ENCODE measurements at places on chromosomes 1 and 21. TPM values are rescaled to one million over a fixed set of nuclear protein-coding genes. Genes with fewer than 3 reads are reported as not detected.
A peak's percentile ranks its signal among the peaks of the same experiment; 100 is the strongest.

ALDH9A1 gene
- 54.6 TPM for total RNA-seq

ATP6V1G3 gene
- total RNA-seq = not detected

DNA sequence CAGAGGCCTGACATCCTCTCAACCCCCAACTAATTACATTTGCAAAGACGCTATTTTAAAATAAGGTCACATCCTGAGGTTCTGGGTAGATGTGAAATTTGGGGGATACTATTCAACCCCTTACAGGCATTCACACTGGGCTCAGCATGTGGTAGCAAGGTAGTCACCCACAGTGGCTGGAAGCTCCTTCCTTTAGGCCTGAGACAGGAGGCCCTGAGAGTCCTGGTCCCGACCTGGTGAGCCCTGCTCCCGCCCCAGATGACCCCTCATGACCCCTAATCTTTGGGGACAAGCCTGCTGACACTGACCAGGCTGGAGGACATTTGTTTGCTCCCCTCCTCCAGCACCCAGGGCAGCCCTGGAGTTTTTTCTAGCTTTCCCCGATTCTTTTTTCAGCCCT lies 225.9 kb downstream of the DYRK1A start:
- DNase-seq = no peak

GRCh38 chr1:15523104-15524020 lies 653 bp downstream of the CASP9 start:
- H3K27me3 ChIP-seq = no peaks in the 10 kb centered on the region
- peak overlapping the region; percentile 98 for H3K27ac ChIP-seq
- H3K36me3 ChIP-seq = peaks cover 51% of the 10 kb centered on the region
- DNase-seq = no peak
- H3K4me1 ChIP-seq = peaks cover 11% of the 10 kb centered on the region
- peak overlapping the region; percentile 87 for H3K4me3 ChIP-seq

DNA sequence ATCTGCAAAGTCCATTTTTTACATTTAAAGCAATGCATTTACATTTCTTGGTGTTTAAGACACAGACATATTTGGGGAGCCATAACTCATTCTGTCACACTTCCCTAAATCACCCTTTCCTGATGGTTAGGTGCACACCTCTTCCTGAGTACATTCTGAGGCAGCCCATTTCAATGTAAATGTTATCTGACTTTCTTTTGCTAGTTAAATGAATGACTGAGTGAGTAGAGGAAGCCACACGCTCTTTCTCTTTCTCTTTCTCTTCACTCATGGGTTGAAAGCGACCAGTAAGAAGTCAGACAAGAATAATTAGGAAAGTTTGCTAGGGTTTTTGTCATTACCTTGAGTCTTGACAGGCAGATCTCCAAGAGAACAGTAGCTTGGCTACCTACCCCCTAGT lies 143.1 kb downstream of the S1PR1 start:
- no peak overlapping the region for H3K4me3 ChIP-seq
- no peaks in the 10 kb centered on the region for H3K36me3 ChIP-seq
- H3K27me3 ChIP-seq = peaks cover 14% of the 10 kb centered on the region
- H3K4me1 ChIP-seq = no peaks in the 10 kb centered on the region
- no peak for DNase-seq

KCNA2 gene
- not detected for total RNA-seq

DNA sequence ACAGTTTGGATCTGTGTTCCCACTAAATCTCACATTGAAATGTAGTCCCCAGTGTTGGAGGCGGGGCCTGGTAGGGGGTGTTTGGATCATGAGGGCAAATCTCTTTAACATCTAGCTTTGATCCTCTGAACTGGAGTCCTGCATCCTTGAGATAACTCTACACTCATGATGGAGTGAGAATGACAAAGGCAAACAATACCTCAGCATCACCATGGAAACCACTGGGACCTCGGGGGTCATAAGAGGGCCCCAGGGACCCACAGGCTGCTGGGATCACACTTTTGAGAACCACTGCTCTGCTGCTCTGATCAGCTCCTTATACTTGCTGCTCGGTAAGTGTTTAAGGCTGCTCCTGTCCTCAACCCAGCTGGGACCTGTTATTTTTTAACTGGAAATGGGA lies 13.4 kb upstream of the OBSCN start:
- H3K4me3 ChIP-seq = no peak overlapping the region
- no peak overlapping the region for H3K27ac ChIP-seq
- H3K4me1 ChIP-seq = no peaks in the 10 kb centered on the region
- DNase-seq = no peak
- no peaks in the 10 kb centered on the region for H3K36me3 ChIP-seq
- H3K27me3 ChIP-seq = peaks cover 15% of the 10 kb centered on the region

GRCh38 chr1:246043556-246043955 lies 463.5 kb downstream of the SMYD3 start:
- no peaks in the 10 kb centered on the region for H3K27me3 ChIP-seq
- H3K4me1 ChIP-seq = no peaks in the 10 kb centered on the region
- H3K27ac ChIP-seq = no peak overlapping the region
- DNase-seq = no peak
- H3K36me3 ChIP-seq = no peaks in the 10 kb centered on the region

LSM10 gene
- total RNA-seq = 42.7 TPM

PDE4B gene
- total RNA-seq = 2.9 TPM

DNA sequence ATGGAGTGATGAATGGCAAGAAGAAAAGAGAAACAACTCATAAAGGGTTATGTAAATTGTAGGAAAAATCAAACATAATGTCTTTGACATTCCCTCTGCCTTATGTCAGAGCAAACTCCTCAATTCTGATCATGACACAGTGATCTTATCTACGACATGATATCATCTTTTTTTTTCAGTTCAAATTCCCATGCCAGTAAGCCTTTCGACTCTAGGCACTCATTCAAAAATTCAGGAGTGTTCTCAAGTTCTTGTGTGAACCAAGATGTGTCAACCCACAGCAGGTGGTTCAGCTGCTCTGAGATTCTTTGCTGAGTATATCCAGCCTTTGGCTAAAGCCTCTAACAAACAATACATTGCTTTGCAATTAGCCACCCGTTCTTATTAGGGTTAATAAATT lies 97.1 kb upstream of the ESRRG start:
- H3K4me1 ChIP-seq = no peaks in the 10 kb centered on the region
- no peak overlapping the region for H3K27ac ChIP-seq
- H3K36me3 ChIP-seq = no peaks in the 10 kb centered on the region
- no peaks in the 10 kb centered on the region for H3K27me3 ChIP-seq
- DNase-seq = no peak

RGS18 gene
- not detected for total RNA-seq

KRTAP24-1 gene
- total RNA-seq = not detected

- H3K27ac ChIP-seq = peak overlapping the region; percentile 62
- H3K4me3 ChIP-seq = peak overlapping the region; percentile 71
- peak; percentile 66 for DNase-seq
- H3K27me3 ChIP-seq = peaks cover 61% of the 10 kb centered on the region
- H3K36me3 ChIP-seq = peaks cover 17% of the 10 kb centered on the region
Observed at GRCh38 chr1:153677718-153678518, 570 bp upstream of the NPR1 start.

ZYG11A gene
- total RNA-seq = not detected

- H3K27ac ChIP-seq = no peak overlapping the region
- peak; percentile 48 for DNase-seq
- peaks cover 13% of the 10 kb centered on the region for H3K36me3 ChIP-seq
- peak overlapping the region; percentile 85 for H3K4me3 ChIP-seq
- peaks cover 38% of the 10 kb centered on the region for H3K4me1 ChIP-seq
Observed at GRCh38 chr1:41662765-41663437, 178.4 kb upstream of the EDN2 start.

DNA sequence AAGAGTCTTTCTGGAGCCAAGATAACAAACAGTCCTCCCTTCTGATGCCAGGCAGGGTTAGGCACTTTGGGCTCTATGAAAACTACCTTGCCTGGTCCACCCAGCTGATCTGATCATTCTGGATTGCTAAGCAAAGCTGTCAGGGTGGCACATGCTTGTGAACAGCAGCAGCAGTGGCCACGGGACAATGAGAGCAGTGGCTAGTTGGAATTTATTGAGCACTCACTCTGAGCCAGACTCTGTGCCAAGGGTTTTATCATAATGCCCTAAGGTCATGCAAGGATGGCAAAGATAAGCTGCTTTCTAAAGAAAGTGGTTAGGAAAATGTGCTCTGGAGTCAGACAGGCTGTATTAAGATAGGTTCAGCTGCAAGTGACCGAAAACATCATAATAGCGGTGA lies 390.4 kb upstream of the VAMP3 start:
- H3K27me3 ChIP-seq = peaks cover 23% of the 10 kb centered on the region
- DNase-seq = no peak
- H3K27ac ChIP-seq = no peak overlapping the region
- H3K4me1 ChIP-seq = no peaks in the 10 kb centered on the region

PPFIA4 gene
- 0.83 TPM for total RNA-seq

ZBTB21 gene
- total RNA-seq = 14.5 TPM

- H3K36me3 ChIP-seq = no peaks in the 10 kb centered on the region
- no peak overlapping the region for H3K27ac ChIP-seq
- no peak overlapping the region for H3K4me3 ChIP-seq
- no peak for DNase-seq
Observed at GRCh38 chr1:50491142-50491541, 67.9 kb upstream of the DMRTA2 start.

CYP4A11 gene
- not detected for total RNA-seq

DNA sequence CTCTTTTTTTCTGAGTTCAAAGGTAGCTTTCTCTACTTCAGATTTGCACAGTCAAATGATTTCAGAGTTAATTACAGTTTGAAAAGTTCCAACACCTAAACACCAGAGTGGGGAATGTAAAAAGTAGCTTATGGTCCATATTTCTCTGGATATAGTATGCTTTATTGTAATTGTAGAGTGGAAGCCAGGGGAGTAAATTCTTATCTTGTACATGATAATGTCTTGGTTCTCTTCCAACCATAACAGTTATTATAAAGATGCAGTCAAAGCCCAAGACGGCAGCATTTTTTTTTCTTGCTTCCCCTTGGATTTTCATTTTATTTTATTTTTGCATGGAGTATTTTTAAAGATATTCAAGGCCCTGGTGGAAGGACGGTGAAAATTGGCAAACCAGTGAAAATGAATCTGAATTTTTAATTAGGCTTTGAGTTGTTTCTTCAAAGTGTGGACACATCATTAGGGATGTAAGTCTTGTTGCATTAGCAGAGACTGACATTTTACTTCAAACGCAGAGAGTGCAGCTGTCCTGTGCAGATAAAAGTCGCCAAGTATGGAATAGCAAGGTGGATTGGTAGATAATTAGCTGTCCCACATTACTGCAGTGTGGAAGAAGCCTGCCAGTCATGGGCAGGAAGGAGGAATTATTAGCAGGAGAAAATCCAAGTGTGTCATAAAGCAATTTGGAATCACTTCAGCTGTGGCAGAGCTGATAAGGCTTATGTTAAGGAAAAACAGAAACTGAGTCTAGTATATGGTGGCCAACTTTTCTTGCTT lies 11.3 kb downstream of the CACHD1 start:
- no peaks in the 10 kb centered on the region for H3K36me3 ChIP-seq
- no peak for DNase-seq
- H3K4me1 ChIP-seq = peaks cover 12% of the 10 kb centered on the region
- H3K27ac ChIP-seq = no peak overlapping the region
- no peak overlapping the region for H3K4me3 ChIP-seq
- H3K27me3 ChIP-seq = no peaks in the 10 kb centered on the region

GRCh38 chr1:100543640-100544039 lies 5.7 kb downstream of the GPR88 start:
- peaks cover 7% of the 10 kb centered on the region for H3K36me3 ChIP-seq
- no peak overlapping the region for H3K27ac ChIP-seq
- peaks cover 5% of the 10 kb centered on the region for H3K27me3 ChIP-seq

KRTAP21-2 gene
- not detected for total RNA-seq

DNA sequence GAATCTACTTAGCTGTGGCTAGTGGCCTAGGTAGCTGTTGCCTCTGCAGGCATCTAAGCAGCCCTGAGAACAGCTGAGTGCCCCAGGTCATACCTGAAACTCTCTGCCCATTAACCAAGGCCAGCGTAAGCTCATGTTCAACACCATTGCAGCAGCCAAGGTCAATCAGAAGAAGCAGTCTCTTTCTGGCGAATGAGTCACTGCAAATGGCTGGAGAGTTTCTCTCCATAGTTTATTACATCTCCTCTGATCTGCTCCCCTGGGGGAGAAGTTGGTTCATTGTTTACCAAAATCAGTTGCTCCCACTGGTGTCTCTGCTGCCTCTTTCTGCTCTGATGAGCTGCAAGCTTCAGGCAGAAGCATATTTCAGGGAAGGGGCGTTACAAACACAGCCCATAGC lies 6.9 kb upstream of the BCL9 start:
- H3K4me3 ChIP-seq = no peak overlapping the region
- no peaks in the 10 kb centered on the region for H3K36me3 ChIP-seq
- H3K27ac ChIP-seq = no peak overlapping the region
- H3K4me1 ChIP-seq = peaks cover 17% of the 10 kb centered on the region
- no peaks in the 10 kb centered on the region for H3K27me3 ChIP-seq

GRCh38 chr1:109543988-109544735 lies 4.3 kb upstream of the GNAI3 start:
- H3K4me3 ChIP-seq = no peak overlapping the region
- H3K27ac ChIP-seq = no peak overlapping the region
- H3K27me3 ChIP-seq = peaks cover 54% of the 10 kb centered on the region
- DNase-seq = no peak
- H3K36me3 ChIP-seq = peaks cover 25% of the 10 kb centered on the region

- no peaks in the 10 kb centered on the region for H3K4me1 ChIP-seq
- H3K27me3 ChIP-seq = peaks cover 7% of the 10 kb centered on the region
- no peak overlapping the region for H3K4me3 ChIP-seq
- H3K36me3 ChIP-seq = no peaks in the 10 kb centered on the region
- H3K27ac ChIP-seq = no peak overlapping the region
- peak; percentile 2 for DNase-seq
Observed at GRCh38 chr21:30044447-30045064, 104.8 kb upstream of the GRIK1 start.

GRCh38 chr1:230242326-230242725 lies 175.3 kb downstream of the GALNT2 start:
- H3K27me3 ChIP-seq = no peaks in the 10 kb centered on the region
- H3K4me1 ChIP-seq = no peaks in the 10 kb centered on the region
- peaks cover 25% of the 10 kb centered on the region for H3K36me3 ChIP-seq
- H3K4me3 ChIP-seq = no peak overlapping the region

TRIM17 gene
- 2.3 TPM for total RNA-seq

GRCh38 chr1:57850176-57850940 lies 426.5 kb upstream of the DAB1 start:
- no peak overlapping the region for H3K27ac ChIP-seq
- no peak overlapping the region for H3K4me3 ChIP-seq
- H3K36me3 ChIP-seq = no peaks in the 10 kb centered on the region
- H3K27me3 ChIP-seq = peaks cover 16% of the 10 kb centered on the region
- H3K4me1 ChIP-seq = no peaks in the 10 kb centered on the region

DNA sequence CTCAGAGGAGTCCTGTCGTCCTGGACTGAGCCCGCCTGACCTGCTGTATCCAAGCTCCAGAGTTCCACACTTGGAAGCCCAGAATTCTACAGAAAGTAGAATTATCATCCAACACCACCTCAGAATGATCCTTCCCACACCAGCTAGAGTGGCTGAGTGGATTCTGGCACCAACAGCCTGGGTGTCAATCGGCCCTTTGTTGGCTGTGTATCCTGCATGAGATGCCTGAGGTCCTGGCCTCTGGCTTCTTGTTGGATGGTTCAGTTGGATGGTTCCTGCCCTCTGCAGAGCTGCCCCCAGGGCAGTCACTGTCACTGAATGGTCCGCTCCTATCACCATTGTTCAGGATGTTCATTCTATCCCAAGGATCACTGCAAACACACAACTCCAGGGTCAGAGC lies 49.8 kb downstream of the PGBD5 start:
- H3K4me3 ChIP-seq = no peak overlapping the region
- no peaks in the 10 kb centered on the region for H3K27me3 ChIP-seq
- H3K36me3 ChIP-seq = peaks cover 3% of the 10 kb centered on the region

ZNF648 gene
- 0.17 TPM for total RNA-seq

GRCh38 chr1:186175588-186175987 lies 199.5 kb downstream of the TPR start:
- H3K27ac ChIP-seq = no peak overlapping the region
- H3K4me3 ChIP-seq = no peak overlapping the region
- H3K36me3 ChIP-seq = no peaks in the 10 kb centered on the region
- peaks cover 4% of the 10 kb centered on the region for H3K27me3 ChIP-seq
- no peaks in the 10 kb centered on the region for H3K4me1 ChIP-seq
- no peak for DNase-seq
